Stimulated activated CD8-positive, alpha-beta memory T cell treated with anti-CD3 and anti-CD28 coated beads, Interleukin-7, amount 100 ng/mL, for 48 hours (primary cell): ENCODE measurements at places on chromosomes 1 and 21.

GRCh38 chr1:184408580-184408979 is 21.8 kb downstream of the C1orf21 start:
- DNase-seq = no peak

GRCh38 chr1:39098546-39099250 is 72.5 kb downstream of the NDUFS5 start:
- no peak for DNase-seq

- DNase-seq = no peak
Observed at GRCh38 chr1:172487550-172487949, 43.7 kb upstream of the PIGC start.

- DNase-seq = no peak
Observed at GRCh38 chr1:218163371-218163770, 121.7 kb upstream of the RRP15 start.

- no peak for DNase-seq
Observed at GRCh38 chr1:213053455-213053854, 2.4 kb downstream of the RPS6KC1 start.

DNA sequence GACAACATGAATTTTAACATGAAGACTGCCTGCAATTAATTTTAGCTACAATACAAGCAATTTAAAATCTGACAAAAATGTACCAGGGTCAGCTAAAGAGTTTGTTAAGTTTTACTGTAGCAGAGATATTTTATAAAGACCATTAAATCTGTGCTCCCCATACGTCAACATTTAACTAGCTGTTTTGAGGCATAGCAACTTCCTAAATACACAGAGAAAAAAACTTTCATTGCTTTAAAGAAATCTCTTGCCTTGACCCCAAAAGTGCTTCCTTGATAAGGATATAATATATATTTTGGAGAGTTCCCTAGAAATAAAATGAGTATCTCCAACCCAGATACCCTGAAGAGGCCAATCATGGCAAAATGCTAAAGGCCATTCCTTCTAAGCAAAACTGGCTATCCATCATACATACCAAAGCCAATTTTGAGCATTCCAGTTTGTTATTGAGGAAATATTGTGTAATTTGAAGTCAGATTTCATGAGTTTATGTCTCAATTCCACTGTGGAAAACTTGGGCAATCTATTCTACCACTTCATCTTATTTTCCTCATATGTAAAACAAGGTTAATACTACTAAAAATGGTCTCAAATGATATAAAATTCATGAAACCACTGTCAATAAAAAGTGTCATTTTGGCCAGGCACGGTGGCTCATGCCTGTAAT is 19.1 kb downstream of the ASPM start:
- DNase-seq = no peak

DNA sequence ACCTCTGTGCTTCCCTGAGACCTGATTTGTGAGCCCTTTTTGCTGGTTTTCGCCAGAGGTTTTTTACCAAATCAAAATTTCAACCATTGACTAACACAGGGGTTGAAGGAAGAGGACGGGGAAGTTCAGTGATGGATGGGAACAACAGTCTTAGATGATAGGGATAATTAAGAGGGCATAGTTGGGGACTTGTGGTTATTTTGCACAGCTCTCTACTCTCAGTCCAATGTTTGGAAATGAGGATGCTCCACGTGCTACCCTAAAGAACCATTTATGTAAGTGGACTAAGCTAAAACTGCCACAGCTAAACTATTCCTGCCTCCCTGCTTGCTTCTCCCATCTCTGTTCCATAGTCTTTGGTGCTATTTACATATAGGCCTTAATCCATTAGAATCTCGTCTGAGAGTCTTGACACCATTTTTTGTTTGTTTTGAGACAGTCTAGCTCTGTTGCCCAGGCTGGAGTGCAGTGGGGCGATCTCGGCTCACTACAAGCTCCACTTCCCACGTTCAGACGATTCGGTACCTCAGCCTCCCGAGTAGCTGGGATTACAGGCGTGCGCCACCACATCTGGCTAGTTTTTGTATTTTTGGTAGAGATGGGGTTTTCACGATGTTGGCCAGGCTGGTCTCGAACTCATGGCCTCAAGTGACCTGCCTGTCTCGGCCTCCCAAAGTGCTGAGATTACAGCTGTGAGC is 684 bp upstream of the MCL1 start:
- DNase-seq = no peak

DNA sequence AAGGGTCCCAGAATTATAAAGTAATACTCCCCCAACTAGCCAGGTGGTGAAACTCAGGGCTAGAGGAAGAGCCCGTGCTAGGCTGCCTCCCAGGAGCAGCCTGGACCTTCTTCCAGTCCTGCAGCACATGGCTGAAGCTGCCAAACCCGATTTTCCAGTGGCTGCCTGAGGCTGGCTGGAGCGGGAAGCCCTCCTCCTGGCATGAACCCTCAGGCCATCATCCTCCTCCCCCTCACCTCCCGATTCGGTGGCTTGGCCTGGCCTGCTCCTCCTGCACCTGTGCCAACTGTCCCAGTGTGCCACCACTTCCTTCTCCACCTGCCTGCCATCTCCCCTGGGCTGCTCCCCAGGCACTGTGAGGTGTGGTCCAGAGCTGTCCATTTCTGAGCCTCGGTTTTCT is 3.0 kb upstream of the TSPAN1 start:
- no peak for DNase-seq

GRCh38 chr1:59422921-59423575 is 126.2 kb downstream of the FGGY start:
- no peak for DNase-seq

GRCh38 chr1:79629414-79629813 is 622.9 kb upstream of the ADGRL4 start:
- no peak for DNase-seq

GRCh38 chr1:26529655-26530409 is at the start of gene RPS6KA1:
Gene RPS6KA1, plus strand, starts transcription at chr1:26529761. Its CDS starts 160 bp downstream, at chr1:26529921.
- peak; percentile 39 for DNase-seq

- no peak for DNase-seq
Observed at GRCh38 chr1:201766131-201766866, 62.7 kb upstream of the IPO9 start.

- DNase-seq = no peak
Observed at GRCh38 chr21:44886113-44887075, 12.9 kb upstream of the PTTG1IP start.

DNA sequence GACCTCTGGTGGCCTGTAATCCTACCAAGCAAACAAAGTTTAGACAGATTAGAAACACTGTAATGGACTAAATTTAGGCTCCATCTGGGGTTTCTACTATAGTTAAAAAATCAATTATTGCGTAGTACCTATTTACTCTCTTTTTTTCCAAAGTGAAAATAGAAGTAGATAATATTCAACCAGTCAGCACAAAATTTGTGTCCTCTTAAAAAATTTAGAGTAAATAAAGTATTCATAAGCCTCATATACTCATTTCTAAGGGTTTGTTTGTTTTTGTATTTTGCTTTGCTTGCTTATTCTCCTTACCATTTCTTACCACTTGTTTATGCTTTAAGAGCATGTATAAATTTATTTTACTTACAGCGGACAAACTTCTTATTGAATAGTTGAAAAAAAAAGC is 54.5 kb downstream of the NCAM2 start:
- DNase-seq = no peak

DNA sequence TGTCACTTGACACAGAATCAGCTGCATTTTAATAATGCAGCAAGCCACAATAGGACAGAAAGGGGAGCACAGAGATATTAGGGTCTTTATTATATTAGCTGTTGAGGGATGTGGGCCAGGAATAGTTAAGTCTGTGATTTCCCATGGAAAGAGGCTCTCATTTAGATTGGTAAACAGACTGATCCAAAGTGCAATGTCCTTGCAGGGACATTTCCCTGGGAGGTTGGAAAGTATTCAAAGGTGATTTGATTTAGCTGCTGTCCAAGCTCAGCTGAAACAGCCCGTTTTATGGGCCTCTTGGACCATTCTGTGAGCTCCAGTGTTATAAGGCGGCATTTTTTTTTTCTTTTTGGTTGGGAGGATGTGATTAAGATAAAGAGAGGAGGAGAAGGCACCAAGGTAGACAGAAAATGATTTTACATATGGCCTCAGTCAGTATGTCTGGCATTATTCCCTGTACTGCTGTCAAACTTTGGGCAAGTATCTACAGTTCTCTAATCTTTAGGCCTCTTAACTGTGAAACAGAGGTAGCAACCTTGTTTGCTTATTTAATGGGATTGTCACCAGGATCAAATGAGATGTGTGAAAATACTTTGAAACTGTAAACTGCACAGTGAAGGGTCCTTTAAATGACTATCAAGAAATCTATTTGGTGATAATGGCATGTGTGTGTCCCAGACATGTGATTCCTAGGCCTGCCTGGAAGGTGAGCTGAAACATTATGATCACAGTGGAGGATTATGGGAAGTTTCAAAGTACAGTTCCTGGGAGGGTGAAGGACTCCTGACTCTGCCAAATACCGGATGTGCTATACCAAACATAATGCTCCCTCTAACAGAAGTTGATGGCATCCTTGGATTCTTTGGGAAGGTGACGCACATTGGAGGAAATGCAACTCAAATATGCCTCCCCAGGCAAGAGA is 62.2 kb downstream of the NOS1AP start:
- DNase-seq = no peak

- peak; percentile 65 for DNase-seq
Observed at GRCh38 chr1:93846206-93846991, 32.6 kb downstream of the DNTTIP2 start.

DNA sequence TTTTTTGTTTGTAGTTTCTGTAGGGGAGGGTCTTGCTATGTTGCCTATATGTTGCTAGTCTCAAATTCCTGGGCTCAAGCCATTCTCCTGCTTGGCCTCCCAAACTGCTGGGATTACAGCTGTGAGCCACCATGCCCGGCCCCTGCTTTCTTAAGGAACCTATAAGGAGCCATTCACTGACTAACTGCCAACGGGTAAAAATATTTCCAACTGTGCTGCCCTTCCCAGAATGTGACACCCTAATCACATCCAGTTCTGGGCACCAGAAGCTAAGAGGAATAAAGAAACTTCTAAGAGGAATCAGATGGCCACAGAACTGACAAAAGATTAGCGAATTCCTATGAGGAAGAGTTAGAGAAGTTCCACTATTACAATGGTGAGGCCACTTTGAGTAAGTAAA is 6.4 kb downstream of the SYPL2 start:
- DNase-seq = no peak

GRCh38 chr1:246587606-246588005 is 21.4 kb downstream of the CNST start:
- no peak for DNase-seq

- no peak for DNase-seq
Observed at GRCh38 chr1:113372546-113372945, 17.8 kb upstream of the MAGI3 start.

DNA sequence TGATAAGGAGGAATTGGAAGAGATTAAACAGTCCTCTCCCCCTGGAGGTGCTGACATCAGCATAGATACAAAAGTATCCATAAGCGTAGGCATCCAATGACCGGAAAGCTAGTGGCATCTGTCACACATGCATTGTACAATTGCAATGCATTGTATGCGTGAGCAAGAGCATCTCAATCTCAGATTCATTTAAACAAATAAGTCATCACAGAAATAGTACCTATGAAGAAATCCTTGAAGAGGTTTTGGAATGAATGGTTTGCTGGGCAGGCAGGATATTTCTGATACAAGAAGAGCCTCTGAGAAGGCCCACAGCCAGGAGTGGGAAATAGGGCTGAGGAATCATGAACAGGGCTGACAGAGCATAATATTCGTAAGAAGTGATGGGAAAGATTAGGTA is 88.9 kb upstream of the ABCD3 start:
- DNase-seq = no peak

- no peak for DNase-seq
Observed at GRCh38 chr1:8524627-8525157, 206.8 kb downstream of the SLC45A1 start.

DNA sequence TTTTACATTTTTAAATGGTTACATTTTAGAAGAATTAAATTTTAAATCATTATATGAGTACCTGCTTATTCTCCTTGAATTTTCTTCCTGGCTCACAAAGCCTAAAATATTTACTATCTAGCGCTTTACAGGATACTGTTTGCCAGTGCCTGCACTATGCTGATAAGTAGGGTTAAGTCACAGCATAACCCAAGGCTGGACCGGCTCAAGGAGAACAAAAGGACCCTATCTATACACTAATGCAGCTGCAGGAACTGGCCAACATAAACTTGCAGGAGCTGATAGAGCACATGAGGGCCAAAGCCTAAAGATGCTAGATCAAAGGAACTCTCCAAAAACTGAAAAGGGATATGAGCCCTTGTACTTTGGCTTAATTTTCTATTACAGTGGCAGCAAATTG is 1086.9 kb upstream of the TMPRSS15 start:
- DNase-seq = no peak

DNA sequence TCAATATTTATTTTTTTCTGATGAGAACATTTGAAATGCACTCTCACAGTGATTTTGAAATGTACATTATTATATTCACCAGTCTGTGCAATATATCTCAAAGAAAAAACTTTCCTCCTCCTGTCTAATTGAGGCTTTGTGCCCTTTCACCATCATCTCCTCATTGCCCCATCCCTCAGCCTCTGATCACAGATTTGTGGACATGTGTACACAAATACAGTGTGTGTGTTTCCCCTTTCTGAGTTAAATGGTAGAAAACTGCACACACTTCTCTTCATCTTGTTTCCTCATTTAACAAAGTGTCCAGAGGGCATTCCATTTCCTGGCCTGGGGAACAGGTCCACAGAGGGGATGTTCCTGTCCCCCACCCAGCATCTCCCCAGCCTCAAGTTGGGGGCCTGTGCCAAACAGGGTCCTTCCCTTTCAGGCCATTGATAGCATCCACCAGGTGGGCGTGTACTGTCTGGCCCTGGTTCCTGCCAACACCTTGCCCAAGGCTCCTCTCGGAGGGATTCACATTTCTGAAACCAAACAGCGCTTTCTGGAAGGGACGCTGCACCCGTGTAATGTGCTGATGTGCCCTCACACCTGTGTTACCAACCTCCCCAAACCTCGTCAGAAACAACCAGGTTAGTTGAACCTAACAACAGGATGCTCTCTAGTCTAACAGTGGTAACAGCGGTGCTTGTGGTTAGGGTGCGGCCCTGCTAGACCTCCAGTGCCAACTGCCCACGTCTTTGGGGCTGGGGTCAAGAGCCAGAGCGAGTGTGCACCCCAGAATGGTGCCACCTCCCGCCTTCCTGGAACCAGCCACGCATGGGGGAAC is 54.6 kb downstream of the S100B start:
- DNase-seq = peak; percentile 20

DNA sequence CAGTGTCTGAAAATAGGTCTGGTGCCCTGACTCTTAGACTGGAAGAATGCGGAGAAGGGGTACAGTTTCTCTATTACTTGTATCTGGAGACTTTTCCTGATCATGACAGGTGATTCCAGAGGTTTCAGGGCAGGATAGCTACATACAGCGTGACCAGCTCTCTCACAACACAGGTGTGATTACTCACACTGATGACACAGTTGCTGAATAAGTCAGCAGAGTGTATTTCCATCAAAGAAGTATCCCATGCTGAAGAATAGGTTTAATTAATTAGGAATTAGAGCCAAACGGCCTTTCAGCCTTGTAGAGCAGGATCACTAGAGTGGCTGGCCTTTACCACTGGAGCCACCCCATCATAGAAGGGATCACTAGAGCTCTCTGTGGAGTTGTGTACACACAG is 298.6 kb downstream of the LMX1A start:
- no peak for DNase-seq

GRCh38 chr1:43511394-43511793 is 19.3 kb upstream of the PTPRF start:
- no peak for DNase-seq
